AML-193 (cell line): ENCODE measurements at places on chromosomes 4 and X.

DNA sequence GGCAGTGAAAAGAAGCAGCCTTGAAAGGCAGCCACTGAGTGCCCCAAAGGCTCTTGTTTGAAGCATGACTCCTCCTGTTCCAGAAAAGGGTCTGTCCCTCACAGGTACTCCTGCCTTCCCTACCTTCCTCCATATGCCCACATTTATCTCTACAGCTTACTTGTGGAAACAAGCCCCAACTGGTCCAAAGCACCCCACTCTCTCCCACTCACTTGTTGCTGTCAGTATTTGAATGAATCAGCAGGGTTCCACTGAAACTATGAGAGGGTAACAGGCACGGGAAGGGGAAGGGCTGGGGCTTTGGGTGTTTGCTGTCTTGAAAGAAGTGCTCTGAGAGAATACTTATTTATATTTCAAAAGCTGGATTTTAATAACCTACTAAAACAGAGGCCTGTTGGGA is 34.9 kb downstream of the GPR143 start:
- DNase-seq = no peak

- DNase-seq = no peak
Measured at GRCh38 chr4:178137732-178138471, 695.7 kb upstream of the AGA start.

DNA sequence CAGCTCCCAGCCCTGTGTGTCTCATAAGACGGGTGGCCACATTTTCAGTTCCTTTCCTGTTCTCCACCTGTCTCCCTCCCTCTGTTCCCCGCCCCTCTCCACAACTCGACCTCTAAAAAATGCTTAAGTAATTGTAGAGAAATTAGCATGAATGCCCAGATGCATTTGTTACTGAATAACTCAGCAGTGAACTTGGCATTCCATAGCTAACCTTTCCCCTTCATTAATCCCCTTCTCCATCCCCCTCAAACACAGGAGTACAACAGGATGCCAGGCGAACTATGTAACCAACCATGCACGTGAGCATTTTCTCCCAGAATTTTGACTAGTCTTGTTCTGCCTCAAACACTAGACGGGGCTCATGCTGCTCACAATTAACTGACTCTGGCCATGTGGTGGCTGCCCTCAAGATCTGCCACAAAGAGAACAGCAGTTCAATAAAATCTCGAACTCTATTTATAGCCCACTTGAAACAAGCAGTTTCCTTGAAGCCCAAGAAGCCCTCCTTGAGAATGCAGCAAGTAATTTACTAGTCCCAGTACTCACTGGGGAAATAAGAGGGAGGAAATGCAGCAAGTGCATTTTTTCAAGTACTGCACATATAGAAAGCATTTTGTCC is 351.2 kb downstream of the ARHGAP24 start:
- no peak for DNase-seq

GRCh38 chr4:4866866-4867374 is 7.5 kb downstream of the MSX1 start:
- DNase-seq = no peak

- DNase-seq = no peak
Measured at GRCh38 chr4:48028696-48029095, 12.1 kb downstream of the NIPAL1 start.

GRCh38 chr4:4633431-4633830 is 91.6 kb upstream of the STX18 start:
- no peak for DNase-seq

DNA sequence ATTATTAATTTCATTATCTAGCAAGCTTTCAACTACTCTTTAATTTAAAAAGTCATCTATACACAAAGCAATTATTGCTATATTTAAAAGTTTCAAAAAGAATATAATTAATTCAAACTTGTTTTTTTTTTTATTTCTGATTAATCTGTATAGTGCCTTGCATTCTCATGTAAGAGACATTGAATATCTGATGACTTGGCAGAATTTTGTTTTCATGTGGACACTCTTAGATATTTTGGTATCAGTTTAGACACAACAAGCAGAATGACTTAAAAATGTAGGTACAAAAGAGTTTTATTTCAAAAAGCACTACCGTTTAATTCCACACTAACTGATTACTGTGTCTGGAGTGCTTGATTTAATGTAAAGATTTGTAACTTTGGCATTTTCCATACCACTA is 1129.6 kb downstream of the PDHA2 start:
- DNase-seq = no peak

DNA sequence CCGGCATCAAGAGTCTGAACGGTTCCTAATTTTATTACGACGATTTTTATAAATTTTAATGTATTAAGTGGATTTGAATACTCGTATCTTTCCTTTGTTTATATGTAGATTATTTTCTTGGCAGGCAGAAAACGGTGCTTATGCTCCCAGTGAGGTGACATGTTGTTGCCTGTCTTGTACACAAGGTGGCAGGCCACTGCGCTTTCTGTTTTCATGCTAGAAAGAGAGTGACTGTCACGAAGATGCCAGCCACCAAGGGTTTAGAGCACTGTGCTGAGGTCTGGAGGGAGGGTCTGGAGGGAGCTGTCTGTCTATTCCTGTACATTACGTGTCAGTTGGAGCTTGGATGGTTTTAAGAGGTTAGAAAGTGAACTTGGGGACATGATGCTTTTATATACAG is 87.7 kb downstream of the SHROOM2 start:
- no peak for DNase-seq

- DNase-seq = no peak
Measured at GRCh38 chrX:38862100-38862499, 60.8 kb downstream of the MID1IP1 start.

DNA sequence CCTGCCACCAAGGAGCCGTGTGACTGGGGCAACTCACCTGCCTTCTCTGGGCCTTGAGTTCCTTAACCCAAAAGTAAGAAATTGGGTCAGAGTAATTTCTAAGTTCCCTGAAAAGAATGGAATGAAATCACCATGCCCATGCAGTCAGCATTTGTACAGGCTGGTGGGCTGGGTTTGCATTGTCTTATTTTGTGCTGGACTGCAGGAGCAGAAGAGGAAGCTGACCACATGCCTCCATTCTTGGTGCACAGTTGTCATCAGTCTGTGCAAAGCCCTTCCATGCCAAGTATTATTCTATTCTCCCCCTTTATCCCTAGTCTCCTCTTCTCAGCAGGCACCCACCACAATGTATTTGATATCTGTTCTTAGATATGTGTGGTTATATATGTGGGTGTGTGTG is 56.3 kb downstream of the FHDC1 start:
- DNase-seq = no peak

- no peak for DNase-seq
Measured at GRCh38 chr4:183182873-183183725, 84.0 kb downstream of the WWC2 start.

DNA sequence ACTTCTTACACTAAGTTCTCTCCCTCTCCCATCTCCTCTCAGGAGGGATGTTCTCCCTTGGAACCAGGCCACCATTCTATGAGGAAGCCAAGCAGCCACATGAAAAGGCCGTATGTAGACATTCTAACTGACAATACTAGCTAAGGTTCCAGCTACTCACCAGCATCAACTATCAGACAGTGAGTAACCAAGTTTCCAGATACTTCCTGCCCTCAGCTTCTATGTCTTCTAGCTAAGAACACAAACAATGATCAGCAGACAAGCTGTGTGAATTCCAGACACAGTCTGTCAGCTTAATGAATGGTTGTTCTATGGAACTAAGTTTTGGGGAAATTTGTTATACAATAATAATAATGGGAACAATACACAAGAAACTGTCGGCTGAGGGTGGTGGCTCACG is 50.8 kb downstream of the SMIM14 start:
- no peak for DNase-seq

GRCh38 chr4:88458104-88458740 is 1.3 kb downstream of the HERC5 start:
- DNase-seq = peak; percentile 87

- DNase-seq = no peak
Measured at GRCh38 chr4:38946919-38947318, 79.3 kb downstream of the FAM114A1 start.

- DNase-seq = no peak
Measured at GRCh38 chr4:21555083-21555482, 393.5 kb downstream of the KCNIP4 start.

GRCh38 chrX:129939986-129940385 is 34.0 kb downstream of the UTP14A start:
- no peak for DNase-seq

- no peak for DNase-seq
Measured at GRCh38 chrX:152896450-152896849, 1.4 kb upstream of the ZNF185 start.

DNA sequence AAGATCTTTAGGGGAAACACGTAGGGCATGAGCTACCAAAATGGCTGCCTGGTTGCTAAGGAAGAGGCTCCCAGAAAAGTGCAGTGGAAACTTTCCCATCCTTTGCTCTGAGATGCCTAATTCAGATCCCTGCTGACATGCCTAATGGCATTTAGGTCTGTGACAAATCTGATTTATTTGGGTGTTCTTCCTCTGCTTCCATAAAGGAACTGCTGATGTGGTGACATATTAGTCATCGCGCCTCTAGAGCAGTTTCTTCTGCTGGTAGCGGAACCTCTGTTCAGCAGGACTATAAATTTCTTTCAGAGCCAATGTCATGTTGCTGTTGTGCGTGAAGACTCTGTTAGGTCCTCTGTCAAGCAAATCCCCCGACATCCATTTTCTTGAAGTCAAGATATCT is 310.0 kb downstream of the PDHA2 start:
- no peak for DNase-seq

- DNase-seq = no peak
Measured at GRCh38 chr4:84336964-84337705, 162.0 kb downstream of the NKX6-1 start.

GRCh38 chr4:3787489-3788365 is 21.5 kb downstream of the ADRA2C start:
- no peak for DNase-seq

DNA sequence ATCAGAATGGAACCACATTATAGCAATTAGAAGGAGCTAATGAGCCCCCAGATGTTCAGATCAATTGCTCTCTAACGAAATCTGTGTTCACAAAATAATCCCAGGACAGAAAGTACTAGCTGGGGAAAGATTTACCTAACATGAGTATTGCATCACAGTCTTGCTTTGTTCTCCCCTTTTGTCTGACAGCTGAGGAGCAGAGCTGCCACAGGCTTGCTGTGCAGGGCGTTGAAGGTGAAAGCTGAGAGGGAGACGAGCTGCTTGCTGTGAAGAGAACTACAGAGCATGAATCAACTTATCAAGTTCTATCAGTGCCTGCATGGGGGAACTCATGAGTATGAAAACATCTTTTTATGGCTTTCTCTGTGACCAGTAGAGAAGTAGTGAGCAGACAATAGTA is 441.2 kb downstream of the CENPC start:
- no peak for DNase-seq

- DNase-seq = no peak
Measured at GRCh38 chr4:122826553-122827257, at the start of gene FGF2. Gene FGF2 (plus strand): TSS chr4:122826831. CDS start chr4:122827175, 344 bp downstream.

DNA sequence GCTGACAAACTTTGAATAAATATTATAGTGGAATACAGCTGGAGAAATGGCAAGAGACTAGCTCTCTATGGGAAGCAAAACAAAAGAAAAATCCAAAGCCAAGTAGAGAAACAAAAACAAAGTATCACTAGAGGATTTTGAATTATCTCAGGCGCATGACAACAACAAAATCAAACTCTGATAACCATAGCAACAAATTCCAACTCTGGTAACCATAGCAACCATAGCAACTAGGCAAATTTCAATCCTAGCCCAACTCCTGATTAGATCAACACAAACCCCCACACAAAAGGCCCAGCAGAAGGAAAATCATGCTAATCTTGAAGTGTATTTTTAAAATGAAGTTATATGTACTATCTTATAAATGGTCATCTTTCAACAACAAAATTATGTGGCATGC is 98.4 kb upstream of the MAGEE2 start:
- no peak for DNase-seq

GRCh38 chrX:109785053-109785452 is 52.0 kb upstream of the ACSL4 start:
- no peak for DNase-seq

GRCh38 chr4:6332669-6333050 is 63.0 kb downstream of the WFS1 start:
- DNase-seq = no peak

GRCh38 chrX:106585478-106585877 is 26.3 kb upstream of the RADX start:
- no peak for DNase-seq

DNA sequence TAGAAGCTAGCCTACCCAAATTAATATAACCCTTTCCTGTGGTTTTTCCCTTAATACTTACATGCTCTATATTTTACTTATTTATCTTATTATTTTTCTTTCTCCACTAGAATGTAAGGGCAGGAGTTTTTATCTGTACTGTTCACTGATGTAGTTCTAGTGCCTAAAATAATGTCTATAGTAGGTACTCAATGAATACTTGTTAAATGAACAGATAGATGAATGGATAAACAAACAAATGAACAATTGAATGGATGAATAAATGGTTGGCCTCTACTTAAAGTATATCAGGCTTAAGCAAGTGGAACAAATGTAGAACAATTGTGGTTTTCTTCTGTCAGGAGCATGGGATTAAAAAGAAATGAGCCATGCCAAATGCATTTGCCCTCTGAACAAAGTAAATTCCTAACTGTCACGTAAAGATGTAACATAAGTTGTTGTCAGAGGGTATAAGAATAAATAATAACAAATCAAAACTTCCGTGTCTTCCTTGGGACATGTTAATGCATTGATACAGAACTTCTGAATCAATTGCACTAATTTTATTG is 54.1 kb downstream of the SYTL5 start:
- no peak for DNase-seq

- no peak for DNase-seq
Measured at GRCh38 chr4:3365871-3366842, 73.3 kb downstream of the RGS12 start.

DNA sequence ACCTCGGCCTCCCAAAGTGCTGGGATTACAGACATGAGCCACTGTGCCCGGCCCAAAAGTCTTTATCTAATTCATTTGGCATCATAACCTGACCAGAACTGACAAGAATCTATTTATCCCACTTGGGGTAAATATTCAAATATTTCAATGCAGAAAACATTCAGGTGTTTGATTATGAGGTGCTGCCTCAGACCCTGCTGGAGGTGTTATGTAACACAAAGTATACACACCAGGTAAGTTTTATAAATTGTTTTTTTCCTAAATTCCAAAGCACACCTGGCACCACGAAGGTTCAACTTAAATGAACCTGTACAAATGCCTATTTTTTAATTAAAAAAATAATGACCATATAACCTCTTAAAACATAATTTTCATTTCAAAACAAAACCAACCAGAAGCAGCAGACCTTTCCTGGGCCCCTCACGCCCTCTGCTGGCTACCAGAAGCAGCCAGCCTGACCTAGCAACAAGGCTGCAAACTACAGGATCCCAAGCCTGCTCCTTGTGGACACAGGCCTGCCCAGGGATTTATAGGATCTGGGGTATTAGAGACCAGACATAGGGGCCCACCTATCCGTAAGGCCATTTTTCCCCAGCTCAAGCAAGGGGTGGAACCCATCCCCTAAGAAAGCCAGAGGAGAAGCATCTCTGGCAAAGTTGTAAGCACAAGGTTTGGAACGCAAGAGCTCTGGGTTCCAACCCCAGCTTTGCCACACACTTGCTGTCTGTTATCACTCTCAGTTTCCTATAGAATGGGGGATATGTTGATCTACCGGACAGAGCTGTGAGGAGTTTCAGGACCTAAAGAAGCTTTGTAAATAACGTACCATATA is 11.7 kb downstream of the OTUD5 start:
- DNase-seq = peak; percentile 32
